Hematopoietic multipotent progenitor cell treated with erythropoietin and hydrocortisone succinate and interleukin-3 and kit ligand, for 8 days (in vitro differentiated cells): ENCODE measurements at places on chromosomes 16 and 17.

DNA sequence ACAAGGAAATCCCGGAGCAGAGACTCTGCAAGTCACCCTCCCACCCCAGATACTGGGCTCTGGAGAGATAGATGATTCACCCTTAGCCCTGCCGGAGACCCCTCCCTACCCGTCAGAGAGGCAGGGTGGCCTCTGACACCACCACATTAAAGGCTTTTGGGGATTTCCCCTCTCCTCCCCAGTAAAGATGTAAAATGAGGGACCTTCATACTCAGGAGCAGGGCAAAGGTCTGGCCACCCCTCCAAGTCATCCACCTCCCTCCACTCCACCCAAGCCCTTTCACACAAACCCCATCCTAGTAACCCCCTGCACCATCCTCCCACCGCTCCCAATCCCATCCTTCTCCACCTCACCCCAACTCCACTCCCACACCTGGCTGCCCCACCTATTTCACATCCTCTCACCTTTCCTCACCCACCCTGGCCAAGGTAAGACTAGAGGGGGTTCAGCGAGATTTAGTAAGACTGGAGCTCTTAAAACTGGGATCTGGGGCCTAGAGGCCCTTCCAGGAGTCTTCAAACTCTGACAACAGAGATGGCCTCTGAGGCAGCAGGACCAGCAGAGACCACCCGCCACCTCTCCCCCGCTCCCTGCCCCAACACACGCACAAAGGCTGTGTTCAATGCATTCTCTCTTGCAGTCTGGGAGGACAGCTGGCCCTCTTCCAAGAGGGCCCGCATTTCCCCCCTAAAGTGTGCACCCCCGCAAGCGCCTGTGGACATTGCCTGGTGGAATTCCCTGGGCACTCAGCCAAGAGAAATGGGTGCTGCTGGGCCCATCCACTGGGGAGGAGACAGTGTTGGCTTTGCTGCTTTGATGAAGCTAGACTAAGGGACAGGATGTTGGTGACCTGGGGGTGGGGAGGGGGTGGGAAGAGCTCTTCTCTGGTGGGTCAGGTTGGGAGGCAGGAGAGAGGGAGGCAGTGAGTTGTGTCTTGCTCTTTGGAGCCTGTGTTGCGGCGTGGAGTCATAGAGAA lies 1.1 kb downstream of the ABAT start:
- no peak for DNase-seq

DNA sequence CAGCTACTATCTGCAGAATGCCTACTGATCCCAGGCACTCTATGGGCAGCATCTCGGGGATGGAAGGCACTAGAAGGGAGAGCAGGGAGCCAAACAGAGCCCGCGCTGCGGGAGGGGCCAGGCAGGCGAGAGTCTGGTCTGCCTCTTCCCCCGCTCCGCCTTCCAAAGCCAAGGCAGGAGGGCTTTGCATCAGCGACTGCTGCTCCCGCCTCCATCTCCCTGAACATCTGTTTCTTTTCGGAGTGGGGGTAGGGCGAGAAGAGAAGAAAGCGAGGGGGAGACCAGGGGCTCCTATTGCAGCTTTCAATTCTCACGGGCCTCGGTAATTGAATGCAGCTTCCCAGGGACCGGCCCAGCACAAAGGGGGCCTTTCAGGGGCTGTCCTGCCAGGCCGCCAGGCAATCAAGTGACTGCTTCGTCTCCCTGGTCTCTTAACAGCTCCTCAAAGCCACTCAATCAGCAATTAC lies 31.4 kb upstream of the CDC42EP4 start:
- DNase-seq = no peak

GRCh38 chr16:80433623-80434022 lies 107.2 kb upstream of the DYNLRB2 start:
- DNase-seq = no peak

DNA sequence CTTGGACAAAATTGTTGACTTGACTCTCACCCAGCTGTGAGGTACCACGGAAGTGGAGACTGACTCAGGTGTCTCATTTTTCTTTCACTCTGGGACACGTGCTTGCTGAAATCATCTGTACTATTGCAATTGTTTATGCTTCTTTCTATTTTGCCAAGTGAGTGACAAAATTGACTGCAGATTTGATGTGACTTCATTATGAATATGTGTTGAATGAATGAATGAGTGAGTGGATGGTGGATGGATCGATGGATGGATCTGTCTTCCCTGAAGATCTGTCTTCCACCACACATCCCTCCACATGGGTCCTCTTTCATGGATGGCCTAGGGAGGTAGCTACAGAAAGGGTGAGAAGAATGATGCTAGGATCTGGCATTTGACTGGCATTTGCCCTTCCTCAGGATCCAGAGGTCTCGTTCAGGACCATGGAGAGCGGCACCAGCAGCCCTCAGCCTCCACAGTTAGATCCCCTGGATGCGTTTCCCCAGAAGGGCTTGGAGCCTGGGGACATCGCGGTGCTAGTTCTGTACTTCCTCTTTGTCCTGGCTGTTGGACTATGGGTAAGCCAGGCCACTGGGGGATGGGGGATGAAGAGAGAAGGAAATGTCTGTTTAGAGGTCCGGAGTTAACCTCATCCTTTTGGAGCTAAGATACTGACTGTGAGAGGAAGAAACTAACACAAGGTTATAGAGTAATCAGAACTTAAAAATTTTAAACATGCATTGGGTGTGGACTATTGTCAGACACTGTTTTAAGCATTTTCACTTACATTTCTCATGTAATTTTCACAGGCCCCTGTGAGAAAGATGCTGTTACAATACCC lies 12.7 kb downstream of the SLC5A11 start:
- peak; percentile 54 for DNase-seq
